Stimulated activated CD4-positive, alpha-beta T cell treated with anti-CD3 and anti-CD28 coated beads, Interleukin-15, amount 100 ng/mL, for 1 hour (primary cell): ENCODE measurements at places on chromosomes 1 and 21.

DNA sequence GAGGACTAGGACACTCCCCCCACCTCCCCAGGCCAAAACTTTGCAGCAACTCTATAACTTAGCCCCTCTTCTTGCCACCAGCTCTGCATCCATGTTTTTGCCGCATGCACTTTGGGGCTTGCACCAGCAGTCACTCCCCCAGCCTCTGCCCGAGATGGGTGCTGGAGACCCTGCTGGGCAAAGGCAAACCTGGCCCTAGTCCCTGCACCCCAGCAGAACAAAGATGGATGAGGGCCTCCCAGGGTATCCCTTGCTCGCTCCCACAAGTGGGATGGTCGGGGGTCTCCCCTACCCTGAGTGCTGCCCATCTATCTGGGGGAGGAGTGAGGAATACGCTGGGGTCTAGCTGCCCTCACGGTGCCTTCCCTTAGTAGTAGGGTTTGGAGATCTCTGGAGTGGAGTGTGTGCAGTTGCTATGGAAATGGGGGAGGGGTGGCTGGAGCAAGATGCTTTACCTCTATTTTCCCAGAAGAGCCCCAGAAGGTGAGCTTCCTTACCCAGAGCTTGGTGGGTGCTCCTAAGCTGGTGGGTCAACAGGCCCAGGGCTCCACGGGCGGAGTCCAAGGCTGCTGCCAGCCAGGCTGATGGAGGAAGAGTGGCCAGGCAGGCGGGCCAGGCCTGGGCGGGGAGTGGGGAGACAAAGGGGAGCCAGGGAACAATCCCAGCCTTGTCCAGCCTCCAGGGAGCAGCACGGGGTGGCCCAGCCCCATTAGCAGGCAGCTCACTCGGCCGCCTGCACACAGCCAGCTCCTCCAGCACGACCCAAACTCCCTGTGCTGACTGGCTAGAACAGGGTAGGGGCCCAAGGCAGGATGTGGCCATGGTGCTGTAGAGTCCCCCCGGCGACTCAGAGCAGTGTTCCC is at the start of gene PAQR6:
TSS of gene PAQR6 (minus strand) at position 597 of the 863 bp plus-strand sequence. CDS start 1,325 bp downstream, outside the sequence.
- DNase-seq: no peak

DNA sequence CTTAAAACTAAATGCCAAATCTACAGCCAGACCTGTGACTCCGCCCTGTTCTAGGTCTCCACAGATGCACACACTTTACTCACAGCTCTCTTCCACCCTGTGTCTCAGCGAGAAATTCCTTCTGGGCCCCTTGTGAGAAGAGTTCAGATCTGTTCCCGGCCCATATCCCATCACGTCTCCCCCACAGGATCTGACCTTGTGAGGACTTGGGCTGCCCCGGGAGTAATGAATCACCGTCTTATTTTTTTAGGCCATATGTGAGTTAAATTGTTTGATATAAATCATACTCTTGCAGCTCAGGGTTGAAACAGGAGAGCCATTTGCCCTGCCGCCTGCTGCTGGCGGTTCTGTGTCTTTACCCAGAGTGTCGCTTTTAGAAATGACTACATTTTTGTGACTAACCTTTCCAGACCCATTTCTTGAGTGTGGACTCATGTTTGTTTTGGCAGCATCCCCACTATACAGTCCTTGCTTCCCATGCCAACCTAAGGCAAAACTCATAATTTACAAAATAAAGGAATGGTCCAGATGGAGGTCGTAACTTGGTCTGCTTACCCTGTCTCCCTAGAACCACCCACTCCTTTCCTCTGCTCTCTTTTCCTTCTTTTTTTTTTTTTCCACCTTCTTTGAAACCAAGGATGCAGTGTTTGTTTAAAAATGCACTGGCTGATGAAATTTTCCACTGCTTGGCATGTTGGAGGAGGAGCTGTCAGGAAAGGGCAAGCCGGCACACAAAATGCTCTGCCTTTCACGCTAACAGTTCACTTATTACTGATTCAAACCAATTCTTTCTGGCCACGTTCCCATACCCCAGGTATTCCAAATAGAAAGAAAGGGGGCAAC is 98.0 kb upstream of the C1orf105 start:
- no peak for DNase-seq

- DNase-seq: no peak
These were observed 55.5 kb downstream of the OLFML3 start for GRCh38 chr1:114034567-114035303.

DNA sequence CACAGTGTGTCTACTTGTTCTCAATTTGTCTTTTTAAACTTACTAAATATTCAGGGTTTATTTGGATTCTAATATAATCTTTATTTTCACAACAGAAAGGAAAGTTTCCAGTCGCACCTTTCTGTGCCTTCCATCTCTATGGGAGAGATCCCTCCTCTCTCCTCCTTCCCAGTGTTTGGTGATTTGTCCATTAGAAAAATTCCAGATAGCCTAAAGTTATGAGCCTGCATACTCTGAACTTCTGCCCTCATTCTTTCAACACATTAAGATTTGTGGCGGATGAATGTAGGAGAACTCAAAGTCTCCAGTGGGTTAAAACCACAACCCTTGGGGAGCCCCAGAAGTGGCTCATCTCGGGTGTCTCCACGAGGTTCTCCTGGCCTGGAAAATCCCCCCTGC is 3.6 kb downstream of the NHLH2 start:
- DNase-seq: no peak

- DNase-seq: no peak
These were observed 43.3 kb downstream of the BACE2 start for GRCh38 chr21:41211060-41211805.

DNA sequence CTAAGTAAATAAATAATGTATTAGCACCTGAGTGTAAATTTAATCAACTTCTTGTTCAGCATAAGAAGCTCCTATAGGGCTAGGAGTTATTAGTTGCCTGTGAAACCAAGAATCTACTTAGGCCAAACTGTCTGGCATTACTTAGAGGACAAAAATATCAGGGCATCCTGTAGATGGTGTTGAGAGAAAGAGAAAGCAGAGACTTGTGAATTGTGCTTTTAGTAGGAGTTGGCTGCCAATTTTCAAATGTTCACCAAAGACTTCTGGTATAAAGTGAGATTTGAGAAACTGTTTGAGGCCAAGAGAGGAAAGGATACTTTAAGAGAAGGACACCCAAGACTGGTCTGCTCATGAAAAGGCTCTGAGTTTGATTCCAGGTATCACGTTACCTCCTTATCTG is 315.5 kb upstream of the DEPDC1 start:
- no peak for DNase-seq

DNA sequence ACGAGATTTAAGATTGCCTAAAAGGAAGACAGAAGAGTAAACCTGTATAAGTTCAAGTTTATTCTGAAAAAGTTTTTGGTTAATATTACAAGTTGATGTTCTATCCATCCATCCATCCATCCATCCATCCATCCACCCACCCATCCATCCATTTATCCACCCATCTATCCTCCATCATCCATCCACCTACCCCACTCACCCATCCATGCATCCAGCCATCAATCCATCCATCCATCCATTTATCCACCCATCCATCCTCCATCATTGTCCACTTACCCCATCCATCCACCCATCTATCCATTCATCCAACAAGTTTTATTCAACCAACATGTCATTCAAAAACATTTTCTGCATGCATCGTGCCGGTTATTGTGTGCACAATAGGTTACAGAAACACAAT is 89.3 kb downstream of the ZBTB18 start:
- no peak for DNase-seq

DNA sequence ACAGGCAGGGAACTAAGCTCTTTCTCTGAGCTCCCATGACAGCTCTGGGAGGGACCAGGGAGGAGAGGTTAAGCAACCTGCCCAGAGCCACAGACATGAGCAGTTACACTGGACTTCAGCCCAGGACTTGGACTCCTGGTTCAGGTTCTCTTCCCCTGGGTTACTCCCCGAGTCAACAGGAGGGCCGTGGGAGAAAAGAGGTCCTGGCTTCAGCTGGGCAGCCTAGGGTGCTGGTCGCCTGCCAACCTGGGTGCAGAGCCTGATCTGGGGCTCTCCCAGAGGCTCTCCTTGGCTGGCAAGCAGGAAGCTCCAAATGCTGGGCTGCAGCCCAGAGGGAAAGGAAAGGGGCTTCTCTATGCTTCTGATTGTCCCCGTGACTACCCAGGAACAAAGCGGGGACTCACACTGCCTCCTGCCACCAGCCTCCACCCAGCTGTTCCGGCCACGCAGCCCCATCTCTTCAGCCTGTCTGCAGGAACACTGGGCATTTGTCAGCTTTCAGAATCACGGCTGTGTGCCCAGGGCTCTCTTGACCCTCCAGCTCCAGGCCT is 141.8 kb downstream of the HIVEP3 start:
- DNase-seq: no peak

GRCh38 chr1:200342511-200343311 is 67.1 kb downstream of the ZNF281 start:
- DNase-seq: no peak

DNA sequence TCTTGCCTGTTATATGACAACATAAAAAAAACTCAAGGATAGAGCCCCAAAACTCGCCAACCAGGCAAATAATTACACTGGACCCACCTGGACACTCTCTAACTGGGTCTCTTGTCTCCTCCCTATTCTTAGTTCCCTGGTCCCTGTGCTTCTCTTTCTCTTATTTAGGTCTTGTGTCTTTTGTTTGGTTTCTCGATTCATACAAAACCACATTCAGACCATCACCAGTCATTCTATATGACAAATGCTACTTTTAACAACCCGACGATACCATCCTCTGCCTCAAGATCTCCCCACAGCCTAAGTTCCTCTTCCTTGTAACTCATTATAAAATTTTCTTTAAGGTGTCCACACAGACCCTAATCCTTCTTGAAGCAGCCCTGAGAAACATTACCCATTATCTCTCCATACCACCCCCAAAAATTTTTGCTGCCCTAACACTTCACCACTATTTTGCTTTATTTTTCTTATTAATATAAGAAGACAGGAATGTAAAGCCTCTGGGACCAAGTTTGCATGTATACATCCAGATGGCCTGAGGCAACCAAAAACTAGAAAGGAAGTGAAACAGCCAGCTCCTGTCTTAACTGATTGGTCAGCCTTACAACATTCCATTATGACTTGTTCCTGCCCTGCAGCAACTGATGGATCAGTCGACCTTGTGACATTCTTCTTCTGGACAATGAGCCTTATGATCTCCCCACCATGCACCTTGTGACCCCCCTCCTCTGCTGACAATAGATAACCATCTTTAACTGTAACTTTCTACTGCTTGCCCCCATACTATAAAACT is 638.2 kb downstream of the AMY1C start:
- no peak for DNase-seq

- DNase-seq: no peak
These were observed 9.4 kb downstream of the MATN1 start for GRCh38 chr1:30714025-30714424.

- DNase-seq: no peak
These were observed 684 bp upstream of the MCL1 start for GRCh38 chr1:150579945-150580642.

GRCh38 chr1:58874342-58874741 is 90.5 kb upstream of the JUN start:
- DNase-seq: no peak

DNA sequence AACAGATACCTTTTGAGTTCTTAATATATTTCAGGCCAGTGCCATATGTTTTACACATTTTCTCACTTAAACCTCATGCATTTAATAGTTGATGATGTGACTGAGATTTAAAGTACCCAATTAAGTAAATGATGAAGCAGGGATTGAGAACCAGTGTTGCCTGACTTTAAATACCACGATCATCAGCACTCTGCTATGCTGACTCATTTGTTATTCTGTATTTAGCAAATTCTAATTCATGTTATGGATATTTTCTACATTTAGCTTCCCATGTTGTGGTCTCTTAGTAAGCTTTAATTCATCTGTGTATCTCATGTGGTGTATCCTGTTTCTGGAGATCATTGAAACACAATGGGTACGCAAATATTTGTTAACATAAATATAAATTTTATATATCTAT is 363.0 kb downstream of the PTBP2 start:
- DNase-seq: no peak

DNA sequence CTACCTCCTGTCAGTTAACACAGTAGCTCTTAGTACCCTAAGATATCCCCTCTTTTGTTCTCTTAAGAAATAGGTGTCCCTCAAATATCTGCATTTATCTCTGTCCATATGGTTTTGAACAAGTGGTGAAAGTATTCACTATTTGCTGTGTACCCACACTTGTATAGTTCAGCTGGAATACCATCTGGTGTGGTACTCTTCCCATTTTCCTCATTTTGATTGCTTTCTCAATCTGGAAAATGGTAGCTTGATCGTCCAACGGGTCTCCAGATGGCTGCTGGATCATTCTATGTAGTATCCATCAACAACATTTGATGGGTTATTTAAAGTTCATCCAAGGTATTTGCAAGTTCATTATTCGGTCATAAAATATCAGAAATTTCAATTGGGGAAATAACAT is 100.3 kb upstream of the DPYD start:
- no peak for DNase-seq

- DNase-seq: no peak
These were observed 10.4 kb downstream of the BATF3 start for GRCh38 chr1:212689196-212689725.

- DNase-seq: peak; percentile 29
These were observed 26.1 kb downstream of the MAN1C1 start for GRCh38 chr1:25642574-25643108.

GRCh38 chr1:241827264-241827663 is 20.7 kb upstream of the EXO1 start:
- DNase-seq: no peak

GRCh38 chr1:222060210-222060916 is 318.5 kb upstream of the DUSP10 start:
- no peak for DNase-seq

- DNase-seq: peak; percentile 12
These were observed 430 bp downstream of the RBM15 start for GRCh38 chr1:110339407-110340206.

- no peak for DNase-seq
These were observed 6.2 kb upstream of the MMP23B start for GRCh38 chr1:1625824-1626206.

- no peak for DNase-seq
These were observed 43.2 kb upstream of the MTR start for GRCh38 chr1:236751935-236752334.

DNA sequence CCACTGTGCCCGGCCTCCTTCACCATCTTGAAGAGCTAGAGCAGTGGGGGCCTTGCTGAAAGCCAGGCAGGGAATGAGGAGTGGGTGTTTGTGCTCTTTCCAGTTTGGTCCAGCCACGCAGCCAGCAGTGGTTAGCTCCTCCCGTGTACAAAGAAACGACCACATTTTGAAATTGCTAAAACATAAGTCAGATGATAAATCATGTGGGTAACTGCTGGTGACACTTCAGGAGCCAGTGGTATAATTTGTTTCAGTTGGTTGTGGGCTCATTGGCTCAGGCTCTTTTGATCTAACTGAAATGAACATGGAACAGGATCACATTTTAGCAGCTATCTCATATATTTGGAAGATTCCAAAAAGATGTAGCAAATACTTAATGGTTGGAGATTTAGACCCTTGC is 87.6 kb downstream of the MTR start:
- DNase-seq: no peak

GRCh38 chr1:116329524-116330341 is 43.3 kb upstream of the ATP1A1 start:
- no peak for DNase-seq

- DNase-seq: no peak
These were observed 21.3 kb upstream of the GNPAT start for GRCh38 chr1:231219422-231220401.

GRCh38 chr1:161943737-161944136 is 79.9 kb downstream of the OLFML2B start:
- DNase-seq: no peak

GRCh38 chr1:164673584-164674214 is 114.7 kb downstream of the PBX1 start:
- no peak for DNase-seq
